CD4-positive, alpha-beta T cell treated with Interleukin-15 for 1 hour (primary cell): ENCODE measurements at places on chromosomes 11 and 22.

GRCh38 chr11:28963187-28963586 is 855.0 kb downstream of the METTL15 start:
- DNase-seq = no peak

DNA sequence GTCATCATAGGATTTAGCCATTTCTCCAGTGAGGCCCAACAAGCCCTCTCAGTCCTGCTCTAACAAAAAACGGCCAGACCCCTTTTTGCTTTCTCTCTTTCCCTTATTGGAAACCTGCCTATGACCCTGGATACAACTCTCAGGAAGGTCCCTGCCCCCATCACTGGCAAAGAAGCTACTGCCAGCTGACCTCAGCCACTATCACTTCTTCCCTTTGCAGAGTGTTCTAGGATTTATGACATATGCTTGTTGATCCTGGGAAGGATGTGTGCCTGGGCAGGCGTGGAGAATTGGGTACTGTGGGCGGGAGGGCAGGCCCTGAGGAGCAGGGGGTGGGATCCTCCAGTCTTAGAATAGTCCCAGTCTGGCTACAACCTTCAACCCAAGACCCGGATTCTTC is 7.5 kb downstream of the PGAP2 start:
- DNase-seq = no peak

GRCh38 chr11:60084631-60085273 is 3.7 kb upstream of the MS4A2 start:
- DNase-seq = no peak

GRCh38 chr11:76777876-76778275 is 5.3 kb upstream of the TSKU start:
- DNase-seq = no peak

DNA sequence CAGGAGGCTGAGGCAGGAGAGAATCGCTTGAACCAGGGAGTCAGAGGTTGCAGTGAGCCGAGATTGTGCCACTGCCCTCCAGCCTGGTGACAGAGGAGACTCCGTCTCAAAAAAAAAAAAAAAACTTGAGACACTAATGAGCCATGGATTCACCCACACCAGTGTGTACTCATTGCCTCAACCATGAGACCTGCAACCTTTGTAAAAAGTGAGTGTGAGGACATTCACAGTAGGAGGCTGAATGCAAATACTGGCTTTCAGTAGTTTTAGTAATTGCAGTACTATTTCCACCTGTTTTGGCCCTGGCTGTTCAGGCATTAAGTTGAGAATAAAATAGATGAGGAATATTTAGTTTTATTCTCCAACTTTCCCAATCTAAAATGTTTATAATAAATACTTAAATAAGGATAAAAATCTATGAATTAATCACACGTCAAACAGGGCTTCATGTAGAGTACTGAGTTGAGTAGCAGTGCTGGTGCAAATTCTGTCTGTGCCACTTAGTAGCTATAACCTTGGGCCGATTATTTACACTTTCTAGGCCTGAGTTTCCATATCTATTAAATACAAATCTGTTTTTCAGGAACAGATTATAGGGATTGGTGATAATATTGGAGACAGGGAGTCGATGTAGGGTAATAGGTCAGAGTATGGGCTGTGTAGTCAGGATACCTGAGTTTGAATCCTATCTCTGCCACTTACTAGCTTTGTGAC is 72.8 kb downstream of the PPP2R1B start:
- DNase-seq = no peak

DNA sequence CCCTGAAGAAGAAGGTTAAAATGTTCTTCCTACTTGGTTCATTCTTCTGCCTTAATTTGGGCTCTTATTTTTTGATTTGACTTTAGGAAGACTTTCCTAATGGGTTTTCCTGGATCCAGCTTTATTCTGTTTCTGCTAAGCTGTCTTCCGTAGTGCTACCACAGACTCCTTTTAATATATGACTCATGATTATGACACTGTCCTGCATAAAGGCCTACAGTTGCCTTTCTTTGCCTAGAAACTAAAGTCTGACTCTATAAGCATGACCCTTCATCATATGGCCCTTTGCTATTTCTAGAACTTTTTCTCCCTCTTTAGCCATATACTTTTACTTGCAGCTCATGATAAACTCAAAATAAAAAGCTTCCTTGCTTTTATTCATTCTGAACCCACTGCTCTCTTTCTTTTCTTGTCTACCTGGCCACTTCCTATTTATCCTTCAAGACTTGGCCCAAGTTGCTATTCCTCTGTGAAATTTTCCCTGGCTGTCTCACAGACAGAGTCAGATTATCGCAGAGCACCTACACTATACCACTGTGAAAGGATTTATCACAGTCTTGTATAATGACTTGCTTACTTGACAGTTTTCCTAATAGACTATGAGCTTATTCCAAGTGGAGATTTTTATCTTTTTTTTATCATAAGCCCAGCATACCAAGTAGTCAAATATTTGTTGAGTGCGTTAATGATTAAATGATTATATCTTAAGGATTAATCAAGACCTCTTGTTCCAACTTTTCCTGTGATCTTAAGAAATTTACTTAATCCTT is 24.7 kb downstream of the TBCEL start:
- no peak for DNase-seq

DNA sequence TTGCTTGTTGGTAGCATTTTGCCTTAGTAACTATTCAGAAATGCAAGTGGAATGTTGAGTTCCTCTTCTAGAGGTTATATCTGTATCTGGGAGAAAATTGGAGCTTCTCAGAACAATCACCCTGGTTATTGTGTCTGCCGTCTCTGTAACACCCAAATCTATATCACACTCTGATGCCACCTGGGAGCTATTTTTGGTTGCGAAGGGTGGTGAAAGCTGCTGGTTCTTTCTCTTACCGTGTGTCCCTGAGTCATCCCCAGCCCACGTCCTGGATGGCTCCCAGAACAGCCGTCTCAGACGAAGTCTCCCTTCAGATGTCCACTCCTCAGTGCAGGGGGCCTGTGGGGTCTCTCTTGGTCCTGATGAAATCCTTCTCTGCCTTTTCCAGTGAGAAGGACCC is 83.5 kb downstream of the C22orf31 start:
- DNase-seq = no peak

- peak; percentile 34 for DNase-seq
Measured at GRCh38 chr11:119134389-119134978, 13.1 kb downstream of the HINFP start.

- no peak for DNase-seq
Measured at GRCh38 chr22:42844756-42845155, 12.3 kb downstream of the ARFGAP3 start.

DNA sequence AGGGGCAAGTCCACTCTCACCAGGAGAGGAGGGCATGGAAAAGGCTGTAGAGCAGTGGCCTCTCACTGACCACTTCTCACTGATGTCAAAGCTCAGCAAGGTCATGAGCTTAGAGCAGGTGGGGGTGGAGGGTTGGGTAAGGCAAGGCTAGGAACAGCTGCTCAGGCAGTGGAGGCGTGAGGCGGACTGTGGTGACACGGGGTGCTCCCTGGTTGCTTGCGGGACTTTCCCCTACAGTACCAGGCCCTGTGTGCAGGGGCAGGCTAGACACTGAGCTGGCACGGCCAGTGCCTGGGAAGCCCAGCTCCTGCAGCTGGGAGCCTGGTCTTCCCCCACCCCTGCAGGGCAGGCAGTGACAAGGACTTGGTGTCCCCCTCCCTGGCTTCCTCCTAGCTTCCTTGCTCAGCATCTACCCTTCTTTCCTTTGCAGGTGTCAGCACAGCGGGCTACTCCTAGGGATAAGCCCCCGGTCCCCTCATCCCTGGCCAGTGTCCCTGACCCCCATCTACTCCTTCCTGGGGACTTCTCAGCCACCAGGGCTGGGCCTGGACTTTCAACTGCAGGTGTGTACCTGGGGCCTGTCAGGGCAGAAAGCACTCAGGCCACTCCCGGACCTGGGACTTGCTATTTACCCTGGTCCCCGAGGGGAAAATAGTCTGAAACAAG is 45.6 kb downstream of the PISD start:
- DNase-seq = no peak

DNA sequence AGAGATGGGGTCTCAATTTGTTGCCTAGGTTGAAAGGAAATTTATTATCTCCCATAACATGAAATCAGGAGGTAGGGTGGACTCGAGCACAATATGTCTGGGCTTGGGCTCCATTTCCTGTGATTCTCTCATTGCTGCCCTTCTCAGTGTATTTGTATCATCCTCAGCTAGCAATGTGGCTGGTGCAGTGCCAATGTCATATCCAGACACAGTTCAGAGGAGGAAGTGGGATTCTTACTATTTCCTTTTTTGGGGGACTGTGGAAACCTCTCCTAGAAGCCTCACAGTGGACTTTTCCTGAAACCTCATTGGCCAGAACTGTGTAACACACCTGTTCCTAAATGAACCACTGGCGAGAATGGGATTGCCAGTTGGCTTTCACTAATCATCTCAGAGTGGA is 21.0 kb upstream of the SWAP70 start:
- no peak for DNase-seq

DNA sequence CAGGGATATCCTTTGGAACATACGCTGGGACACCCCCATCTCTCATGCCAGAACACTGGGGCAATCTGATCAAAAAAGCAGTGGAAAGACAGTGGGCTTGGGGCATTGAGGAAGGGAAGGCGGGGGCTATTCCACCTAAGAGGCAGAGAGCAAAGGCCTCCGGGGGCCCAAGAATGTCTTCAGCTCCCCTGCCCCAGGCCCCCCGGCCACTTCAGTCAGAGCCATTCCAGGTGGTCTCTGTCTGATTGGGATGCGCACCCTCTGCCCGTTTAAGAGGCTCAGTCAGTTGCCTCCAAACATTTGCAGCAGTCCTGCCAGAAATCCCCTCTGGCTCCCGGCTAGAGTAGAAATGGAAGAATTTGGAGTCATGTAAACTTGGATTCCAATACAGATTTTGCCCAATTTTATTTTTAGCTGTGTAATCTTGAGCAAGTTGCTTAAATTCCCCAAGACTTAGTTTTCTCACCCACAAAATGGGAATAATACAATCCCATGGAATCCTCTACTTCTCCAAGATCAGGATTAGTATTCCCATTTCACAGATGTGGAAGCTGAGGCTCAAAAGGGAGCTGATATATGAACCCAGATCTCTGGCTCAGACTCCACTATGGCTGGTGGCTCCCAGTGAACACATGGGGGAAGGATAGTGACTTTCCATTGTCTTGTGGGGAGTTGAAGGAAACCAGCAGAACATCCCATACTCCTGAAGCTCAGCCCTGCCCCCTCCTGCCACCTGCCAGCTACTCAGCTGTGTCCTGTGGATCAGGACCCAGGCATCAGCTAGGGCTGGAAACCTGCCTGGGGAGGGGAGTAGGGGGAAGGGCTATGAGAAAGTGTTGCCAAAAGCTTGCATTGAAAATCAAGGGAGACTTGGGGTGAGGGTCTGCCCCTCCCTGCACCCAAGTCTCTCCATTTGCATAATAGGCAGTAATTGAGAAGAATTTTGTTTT is 6.1 kb upstream of the WNT11 start:
- DNase-seq = no peak

DNA sequence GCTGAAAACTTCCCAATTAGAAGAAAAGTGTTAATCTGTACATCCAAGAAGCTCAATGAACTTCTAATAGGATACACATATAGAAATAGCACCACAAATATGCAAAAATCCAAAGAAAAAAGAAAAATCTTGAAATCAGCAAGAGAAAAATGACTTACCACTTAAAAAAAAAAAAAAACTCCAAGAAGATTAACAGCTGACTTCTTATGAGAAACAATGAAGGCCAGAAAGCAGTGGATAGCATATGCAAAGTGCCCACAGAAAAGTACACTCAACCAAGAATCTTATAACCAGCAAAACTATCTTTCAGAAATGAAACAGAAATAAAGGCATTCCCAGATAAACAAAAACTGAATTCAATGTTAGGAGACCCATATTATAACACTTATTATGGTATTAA is 29.9 kb upstream of the OR5B12 start:
- DNase-seq = no peak

- DNase-seq = no peak
Measured at GRCh38 chr11:28209906-28210305, 101.7 kb downstream of the METTL15 start.
